ENCODE measurements at places on chromosomes 3 and 15. TPM values are rescaled to one million over a fixed set of nuclear protein-coding genes. Genes with fewer than 3 reads are reported as not detected.

- DNase-seq: peak; percentile 55
Observed at GRCh38 chr15:68795298-68795848, 25.3 kb downstream of the ANP32A start.

DNA sequence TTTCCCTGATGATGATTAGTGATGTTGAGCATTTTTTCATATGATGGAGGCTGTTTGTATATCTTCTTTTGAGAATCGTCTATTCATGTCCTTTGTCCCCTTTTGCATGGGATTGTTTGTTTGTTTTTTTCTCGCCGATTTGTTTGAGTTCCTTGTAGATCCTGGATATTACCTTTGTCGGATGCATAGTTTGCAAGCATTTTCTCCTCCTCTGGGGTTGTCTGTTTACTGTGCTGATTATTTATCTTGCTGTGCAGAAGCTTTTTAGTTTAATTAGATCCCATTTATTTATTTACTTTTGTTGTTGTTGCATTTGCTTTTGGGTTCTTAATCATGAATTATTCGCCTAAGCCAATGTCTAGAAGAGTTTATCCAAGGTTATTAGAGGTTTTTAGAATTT, 232.8 kb downstream of the XXYLT1 start:
- no peak for DNase-seq

DNA sequence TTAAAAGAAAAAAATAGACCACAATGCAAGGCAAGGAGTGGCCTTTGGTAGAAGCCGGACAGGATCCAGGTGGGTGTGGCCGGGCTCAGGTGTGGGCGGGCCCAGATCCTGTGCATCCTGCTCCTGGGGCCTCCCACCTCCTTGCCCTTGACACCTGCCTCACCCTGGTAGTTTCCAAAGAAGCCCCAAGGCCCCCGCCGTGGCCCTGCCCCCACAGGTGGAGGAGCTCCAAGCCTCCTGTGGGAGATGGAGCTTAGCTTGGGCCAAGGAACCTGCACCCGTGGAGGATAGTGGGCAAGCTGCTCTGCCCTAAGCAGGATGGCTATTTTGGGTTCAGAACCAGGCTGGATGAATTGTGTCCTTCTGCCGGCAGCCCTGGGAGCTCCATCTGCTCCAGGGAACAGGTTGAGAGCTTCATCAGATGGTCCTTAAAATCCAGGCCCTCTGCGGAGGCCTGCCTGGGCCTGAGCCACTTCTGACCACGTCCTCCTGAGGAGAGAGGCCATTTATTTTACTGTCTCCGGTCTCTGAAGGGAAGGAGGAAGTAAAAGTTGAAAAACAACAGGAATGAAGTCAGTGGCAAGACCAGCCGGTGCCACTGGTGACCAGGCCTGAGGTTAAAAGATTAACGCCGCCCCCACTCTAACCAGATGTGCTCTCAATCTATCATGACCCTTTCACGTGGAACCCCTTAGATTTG, 53.9 kb upstream of the KLF13 start:
- DNase-seq: no peak

DNA sequence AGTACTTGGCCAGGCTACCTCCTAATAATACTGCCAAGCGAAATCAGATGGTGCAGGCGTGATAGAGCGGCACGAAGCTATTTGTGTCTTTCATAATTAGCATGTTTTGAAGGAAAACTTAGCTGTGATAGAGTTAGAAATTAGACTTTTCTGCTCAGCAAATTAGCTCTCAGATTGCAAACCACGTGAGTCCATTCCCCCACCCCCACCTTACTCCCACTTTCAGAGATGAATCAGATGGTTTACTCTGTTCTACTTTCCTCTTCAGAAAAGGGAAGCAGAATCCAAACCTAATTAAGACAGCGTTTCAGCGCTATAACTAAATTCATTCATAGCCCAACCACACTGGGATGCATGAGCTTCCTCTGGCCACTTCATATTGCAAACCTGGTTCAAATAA, 214.6 kb downstream of the SLCO3A1 start:
- no peak for DNase-seq

DNA sequence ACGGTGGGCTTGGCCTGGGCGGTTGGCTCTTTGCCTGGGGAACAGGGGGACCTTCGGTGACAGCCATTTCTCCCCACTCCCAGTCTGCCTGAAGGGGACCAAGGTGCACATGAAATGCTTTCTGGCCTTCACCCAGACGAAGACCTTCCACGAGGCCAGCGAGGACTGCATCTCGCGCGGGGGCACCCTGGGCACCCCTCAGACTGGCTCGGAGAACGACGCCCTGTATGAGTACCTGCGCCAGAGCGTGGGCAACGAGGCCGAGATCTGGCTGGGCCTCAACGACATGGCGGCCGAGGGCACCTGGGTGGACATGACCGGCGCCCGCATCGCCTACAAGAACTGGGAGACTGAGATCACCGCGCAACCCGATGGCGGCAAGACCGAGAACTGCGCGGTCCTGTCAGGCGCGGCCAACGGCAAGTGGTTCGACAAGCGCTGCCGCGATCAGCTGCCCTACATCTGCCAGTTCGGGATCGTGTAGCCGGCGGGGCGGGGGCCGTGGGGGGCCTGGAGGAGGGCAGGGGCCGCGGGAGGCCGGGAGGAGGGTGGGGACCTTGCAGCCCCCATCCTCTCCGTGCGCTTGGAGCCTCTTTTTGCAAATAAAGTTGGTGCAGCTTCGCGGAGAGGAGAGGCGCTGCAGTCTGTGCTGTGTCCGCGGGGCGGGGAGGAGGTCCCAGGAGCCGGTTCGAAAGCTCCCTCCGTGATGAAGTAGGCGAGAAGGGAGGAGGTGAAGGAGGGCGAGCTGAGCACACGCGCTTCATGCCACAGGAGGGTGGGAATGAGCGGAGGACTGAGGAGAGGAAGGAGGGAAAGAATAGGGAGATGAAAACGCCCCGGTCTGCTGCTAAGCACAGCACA, 9.6 kb downstream of the CLEC3B start:
- peak; percentile 35 for DNase-seq

DNA sequence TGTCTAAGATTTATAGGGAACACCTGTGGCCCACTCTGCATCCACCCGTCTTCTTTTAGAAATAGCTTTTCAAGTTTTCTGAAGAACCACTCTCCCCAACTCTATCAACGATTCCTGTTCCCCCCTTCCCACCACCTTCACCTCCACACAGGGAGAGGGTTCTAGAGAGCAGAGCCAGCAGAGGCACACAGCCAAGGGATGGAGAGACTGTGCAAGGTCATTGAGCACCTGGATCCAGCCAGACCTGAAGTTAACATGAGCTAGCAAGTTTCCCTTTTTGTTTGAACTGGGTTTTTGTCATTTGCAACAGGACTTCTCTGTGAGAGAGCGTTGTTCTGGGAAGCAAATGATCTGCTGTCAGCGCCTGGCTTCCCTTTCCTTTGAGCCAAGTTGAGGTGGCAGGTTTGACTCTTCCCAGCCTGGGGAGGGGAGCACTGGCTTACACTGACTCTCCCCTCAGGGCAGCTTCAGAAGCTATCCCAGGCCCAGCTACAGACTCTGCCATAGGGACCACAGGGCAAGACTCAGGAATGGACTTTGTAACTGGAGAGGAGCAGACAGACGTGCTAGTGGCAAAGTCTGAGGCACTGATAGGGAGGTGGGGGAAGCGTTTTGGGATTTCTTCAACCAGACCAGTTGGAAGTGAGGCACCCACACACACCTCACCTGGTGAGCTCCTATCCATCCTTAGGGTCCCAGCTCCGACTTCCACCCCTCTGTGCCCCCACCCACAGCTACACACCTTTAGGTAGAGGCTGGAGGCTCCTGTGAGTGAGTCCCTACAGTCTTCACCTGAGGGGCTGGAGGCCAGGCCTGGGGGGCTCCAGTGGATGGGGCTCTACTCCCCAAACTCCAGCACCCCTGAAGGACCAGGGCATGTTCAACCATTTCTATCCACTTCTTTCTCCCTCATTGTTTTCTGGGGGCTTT, 19.4 kb upstream of the PLXNA1 start:
- no peak for DNase-seq

DNA sequence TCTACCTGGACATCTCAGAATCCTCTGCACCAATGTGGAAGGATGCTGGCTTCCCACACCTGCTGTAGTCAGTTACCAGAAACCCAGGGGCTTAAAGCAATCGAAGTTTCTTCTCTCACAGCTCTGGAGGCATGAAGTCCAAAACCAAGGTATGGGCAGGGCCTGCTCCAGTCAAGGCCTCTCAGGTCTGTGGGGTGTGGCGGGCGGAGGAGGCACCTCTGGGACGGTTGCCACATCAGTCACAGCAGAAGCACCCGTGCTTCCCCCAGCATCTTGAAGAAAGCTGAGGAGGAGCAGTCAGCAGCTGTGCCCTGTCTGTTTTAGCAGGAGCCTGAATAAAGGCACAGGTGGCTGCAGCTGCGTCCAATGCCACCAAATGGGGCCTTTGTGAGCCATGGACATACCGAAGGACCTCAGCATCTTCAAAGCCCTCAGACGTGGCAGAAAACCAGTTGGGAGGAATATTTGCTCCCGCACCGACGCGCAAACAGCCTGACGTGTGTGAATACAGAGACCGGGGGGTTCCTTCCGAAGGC, 68.9 kb downstream of the TFRC start:
- DNase-seq: no peak

DNA sequence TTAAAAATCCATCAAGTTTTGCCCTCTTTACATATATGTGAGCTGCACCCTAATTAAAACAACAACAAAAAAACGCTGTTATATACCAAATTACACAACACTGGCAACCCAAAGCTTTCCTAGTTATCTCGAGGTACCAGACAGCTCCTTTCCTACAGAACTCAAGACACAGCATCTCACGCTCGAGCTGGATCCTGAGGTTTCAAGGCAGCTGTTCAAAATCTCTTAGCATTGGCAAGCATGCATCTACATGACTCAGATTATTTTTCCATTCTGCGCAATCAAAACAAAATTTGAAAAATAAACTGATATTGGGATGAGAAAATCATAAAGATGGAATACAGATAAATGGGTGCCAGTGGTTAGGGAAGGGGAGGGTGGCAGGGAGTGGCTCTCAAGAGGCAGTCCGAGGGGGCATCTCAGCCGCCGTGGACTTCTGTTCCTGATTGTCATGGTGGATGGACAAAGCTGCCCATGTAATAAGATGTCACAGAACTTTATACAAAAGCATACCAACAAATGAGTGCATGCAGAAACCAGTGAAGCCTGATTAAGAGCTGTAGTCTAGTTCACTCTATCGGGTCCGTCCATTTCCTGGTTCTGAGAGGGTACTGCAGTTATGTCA, 91.5 kb downstream of the ADAMTS17 start:
- DNase-seq: no peak

DNA sequence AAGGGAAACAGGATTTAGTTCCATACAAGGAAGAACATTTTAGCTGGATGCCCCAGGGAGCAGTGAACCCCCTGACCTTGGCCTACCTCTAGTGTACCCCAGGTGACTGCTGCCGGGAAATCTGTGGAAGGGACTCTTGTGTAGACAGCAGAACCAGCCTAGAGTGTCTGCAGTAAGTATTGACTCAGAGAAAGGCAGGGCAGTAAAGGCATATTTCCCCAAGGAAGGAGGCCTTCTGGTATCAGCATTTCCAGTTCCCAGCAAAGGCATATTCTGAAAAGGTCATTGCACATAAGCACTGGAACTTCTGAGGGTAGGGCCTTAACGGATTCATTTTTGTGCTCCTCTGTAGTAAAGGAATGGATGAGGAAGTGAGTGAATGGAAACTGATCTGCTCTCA, 246.2 kb downstream of the FAM43A start:
- DNase-seq: no peak

DNA sequence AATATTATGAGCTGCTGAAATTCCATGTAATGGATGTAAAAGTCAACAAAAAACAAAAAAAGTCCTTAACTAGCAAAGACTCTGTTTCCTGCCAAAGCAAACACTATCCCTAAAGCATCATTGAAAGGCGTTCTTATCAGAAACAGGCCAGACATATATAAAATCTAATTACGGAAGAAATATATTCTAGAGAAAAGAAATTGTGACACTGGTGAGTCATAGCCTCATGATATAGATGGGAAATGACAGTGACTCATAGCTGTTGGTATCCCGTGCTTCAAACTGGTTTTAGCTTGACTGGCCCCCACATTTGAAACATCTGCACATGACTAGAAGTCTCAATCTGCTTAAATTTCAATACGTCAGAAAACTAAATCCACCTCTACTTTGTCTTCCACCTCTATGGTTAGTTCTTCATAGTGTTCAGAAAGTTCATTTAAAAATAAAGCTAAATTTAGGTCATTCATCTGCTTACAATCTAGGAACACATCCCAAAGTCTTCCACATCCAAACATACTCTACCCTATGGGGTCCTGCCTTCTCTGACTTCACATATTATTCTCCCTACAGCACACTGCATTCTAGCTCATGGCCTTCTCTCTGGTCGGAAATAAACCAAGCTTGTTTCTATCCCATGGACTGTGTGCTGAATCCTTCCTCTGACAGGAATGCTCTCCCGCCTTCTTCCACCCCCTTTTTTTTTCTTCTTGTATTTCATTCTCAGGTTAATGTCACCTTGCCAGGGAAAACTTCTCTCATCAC, 456.3 kb upstream of the ARRDC4 start:
- peak; percentile 68 for DNase-seq

- no peak for DNase-seq
Observed at GRCh38 chr3:23608650-23609049, 197.1 kb upstream of the UBE2E1 start.

GRCh38 chr3:155737844-155738460, 6.9 kb downstream of the PLCH1 start:
- no peak for DNase-seq

GRCh38 chr3:179842061-179842460, 189.2 kb downstream of the USP13 start:
- no peak for DNase-seq

DNA sequence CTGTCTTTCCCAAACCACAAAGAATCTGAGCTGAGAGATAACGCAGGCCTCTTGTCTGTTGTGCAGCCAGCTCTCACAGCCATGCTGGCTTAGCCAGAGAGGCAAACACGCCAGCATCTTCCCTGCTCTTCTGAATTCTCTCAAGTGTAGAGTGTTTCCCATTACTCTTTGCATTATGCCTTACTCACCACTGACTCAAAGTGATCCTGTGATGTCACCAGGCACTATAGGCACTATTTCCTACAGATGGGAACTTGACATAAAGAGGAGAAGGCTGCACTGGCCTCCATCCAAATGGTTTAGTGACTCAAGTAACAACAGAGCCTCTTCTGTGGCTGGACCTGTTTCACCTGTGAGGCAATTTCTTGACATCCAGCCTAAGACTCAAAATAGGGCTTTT, 44.4 kb downstream of the PDZRN3 start:
- DNase-seq: no peak

- DNase-seq: no peak
Observed at GRCh38 chr3:140931016-140931454, 10.6 kb upstream of the SLC25A36 start.

DNA sequence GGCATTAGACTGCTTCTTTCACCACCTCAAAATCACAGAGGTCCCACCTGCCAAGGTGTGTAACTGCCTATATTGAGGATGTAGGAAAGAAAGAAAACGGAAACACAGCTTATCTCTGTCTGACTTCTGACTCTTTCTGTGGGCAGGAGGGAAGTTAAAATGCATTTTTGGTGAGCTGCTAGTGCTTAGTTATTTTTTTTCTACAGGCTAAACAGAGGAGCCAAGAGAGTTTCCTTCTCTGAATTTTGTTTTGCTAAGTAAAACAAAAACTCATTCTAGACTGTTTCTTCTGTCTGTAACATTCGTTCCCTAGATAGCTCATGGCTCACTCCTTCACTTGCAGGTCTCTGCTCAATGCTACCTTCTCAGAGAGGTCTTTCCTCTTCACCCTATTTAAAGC, 18.8 kb upstream of the AMOTL2 start:
- DNase-seq: no peak

POMGNT2 gene
- total RNA-seq: 3.3 TPM

SNTN gene
- not detected for total RNA-seq

CPN2 gene
- not detected for total RNA-seq

TF gene
- not detected for total RNA-seq

CCR5 gene
- total RNA-seq: not detected

SRGAP3 gene
- total RNA-seq: 0.44 TPM

PLA2G4D gene
- not detected for total RNA-seq

SKOR1 gene
- total RNA-seq: under 0.01 TPM

HGD gene
- total RNA-seq: under 0.01 TPM

Measured in lung microvascular endothelial cell (primary cell).